ENCODE measurements at places on chromosomes 12 and 14.

- DNase-seq, result no peak
Observed at GRCh38 chr12:93776581-93777018, 99.4 kb downstream of the CRADD start.

GRCh38 chr14:26163761-26164160, 434.1 kb downstream of the NOVA1 start:
- DNase-seq, result peak; percentile 49

DNA sequence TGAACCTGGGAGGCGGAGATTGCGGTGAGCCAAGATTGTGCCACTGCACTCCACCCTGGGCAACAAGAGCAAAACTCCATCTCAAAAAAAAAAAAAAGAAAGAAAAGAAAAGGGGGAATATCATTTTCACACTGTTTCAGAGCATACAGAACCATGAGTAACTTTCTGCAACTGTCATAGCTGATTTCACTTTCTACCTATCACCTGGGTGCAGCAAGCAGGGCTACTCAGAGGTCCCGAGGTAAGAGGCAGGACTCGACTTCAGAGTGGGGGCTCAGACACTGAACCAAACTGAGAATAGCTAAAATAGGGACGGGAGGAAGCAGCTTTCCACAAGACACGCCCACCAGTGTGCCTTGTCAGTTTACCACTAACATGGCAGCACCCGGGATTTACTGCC, 29.8 kb downstream of the OR10P1 start:
- no peak for DNase-seq

- DNase-seq, result peak; percentile 36
Observed at GRCh38 chr14:67240168-67240932, 885 bp upstream of the PALS1 start.

- no peak for DNase-seq
Observed at GRCh38 chr12:111174961-111175345, 193.9 kb downstream of the PHETA1 start.

GRCh38 chr14:30921305-30921704, 46.9 kb downstream of the COCH start:
- no peak for DNase-seq

- DNase-seq, result no peak
Observed at GRCh38 chr14:44109036-44109435, 398.0 kb downstream of the FSCB start.

GRCh38 chr12:44441155-44441554, 435.0 kb downstream of the NELL2 start:
- no peak for DNase-seq

- no peak for DNase-seq
Observed at GRCh38 chr12:51821440-51822260, 26.9 kb downstream of the FIGNL2 start.

- DNase-seq, result no peak
Observed at GRCh38 chr12:91380631-91381030, 198.0 kb upstream of the DCN start.

- no peak for DNase-seq
Observed at GRCh38 chr14:90985601-90986242, 74.7 kb downstream of the RPS6KA5 start.

DNA sequence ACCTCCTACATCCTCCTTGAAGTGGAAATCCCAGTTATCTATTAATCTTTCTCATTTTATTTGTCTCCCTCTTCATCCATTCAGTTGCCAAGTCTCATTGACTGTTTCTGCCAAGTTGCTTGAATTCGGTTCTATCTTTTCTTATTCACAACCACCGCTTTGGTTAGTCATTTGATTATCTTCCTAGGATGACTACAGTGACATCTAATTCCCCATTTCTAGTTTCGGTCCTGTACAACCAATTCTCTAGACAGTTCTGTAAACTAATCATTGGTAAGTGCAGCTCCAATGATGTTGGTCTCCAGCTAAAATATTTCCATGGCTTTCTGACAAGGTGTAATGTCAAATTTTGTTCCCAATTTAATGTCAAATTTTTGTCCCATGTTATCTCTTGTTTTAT, 220.1 kb downstream of the ADAMTS20 start:
- no peak for DNase-seq

DNA sequence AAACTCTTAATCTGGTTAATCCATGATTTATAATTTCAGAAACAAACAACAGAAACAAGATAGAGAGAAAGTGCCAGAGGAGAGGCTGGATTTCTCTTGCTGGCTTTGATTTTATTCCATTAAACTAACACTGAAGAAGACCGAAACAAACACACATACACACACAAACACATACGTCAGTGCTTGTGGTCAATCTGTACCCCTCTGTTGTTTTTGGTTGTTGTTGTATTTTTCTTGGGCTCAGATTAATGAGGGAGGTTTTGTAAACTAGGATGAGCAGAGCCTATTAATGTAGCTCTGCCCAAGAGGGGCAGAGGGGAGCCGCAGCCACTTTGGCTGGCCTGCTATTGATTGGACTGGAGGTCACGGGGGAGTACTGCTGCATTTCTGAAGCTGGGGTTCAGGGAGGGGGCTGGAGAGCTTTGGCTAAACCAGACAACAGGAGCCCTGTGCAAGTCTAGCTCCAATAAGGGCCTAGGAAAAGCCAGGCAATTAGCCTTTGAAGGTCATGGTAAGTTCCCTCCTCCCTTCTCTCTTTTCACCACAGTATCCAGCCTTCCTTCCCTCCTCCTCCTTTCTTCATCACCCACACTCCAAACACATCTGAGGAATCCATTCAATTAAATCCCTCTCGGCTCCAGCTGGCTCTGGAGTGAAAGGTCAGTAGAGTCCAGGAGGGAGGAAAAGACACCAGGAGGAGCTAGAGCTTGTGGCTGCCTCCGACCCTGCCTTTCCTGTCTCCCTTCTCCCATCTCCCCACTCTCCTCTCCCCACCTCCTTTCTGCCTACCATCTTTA, 344.1 kb upstream of the LMO3 start:
- DNase-seq, result no peak

GRCh38 chr12:53972152-53972702, 699 bp upstream of the HOXC11 start:
- DNase-seq, result no peak

DNA sequence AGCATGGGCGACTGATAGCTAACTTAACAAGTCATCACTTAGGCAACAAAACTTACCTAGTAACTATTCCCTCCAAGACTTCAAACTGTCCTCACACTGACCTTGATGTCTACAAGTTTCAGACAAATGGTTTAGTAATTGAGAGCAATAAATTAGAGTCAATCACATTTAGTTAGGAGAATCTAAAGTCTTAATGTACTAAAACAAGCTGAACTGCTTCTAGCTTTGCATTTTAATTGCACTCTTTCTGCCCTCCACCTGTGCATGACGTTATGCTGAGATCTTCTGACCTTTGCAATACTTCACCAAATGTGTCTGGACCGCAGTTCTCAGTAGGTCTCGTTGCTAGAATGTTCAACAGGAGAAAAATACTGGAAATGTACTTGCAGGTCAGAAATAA, 158.0 kb downstream of the PIK3C2G start:
- no peak for DNase-seq

DNA sequence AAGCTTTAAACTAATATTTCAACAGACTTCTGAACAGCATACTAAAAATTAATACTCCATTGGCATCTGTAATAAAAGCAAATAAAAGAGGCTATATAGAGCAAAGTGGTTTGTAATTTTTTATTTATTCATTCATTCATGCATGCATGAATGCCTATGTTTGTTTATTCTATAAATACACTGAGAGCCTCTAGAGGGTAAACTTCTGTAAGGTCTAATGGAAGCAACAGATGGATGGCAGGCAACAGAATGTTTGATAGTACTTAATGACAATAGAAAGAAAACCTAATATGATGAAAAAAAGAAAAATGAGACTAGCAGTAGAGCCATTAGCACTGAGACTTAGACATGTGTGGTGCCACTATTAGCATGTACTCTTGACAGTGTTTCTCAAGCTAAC, 253.1 kb downstream of the CCDC91 start:
- peak; percentile 96 for DNase-seq

DNA sequence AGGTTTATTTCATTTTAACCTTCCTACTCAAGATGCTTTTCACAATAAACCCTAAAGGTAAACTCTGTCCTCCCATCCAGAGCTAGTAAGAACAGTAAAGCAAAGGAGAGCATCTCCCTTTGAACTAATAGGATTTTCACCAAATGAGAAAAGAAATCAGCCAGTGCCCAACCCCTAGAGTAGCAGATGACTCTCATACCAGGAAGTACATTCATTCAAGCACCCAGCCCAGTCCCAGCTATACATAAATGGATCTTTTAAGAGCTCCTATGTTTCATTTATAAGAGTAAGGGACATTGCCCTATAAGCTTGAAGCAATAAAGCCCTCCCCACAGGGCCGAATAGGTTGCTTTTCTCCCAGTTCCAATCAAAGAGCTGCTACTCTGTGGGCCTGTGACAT, 7.6 kb downstream of the BAZ2A start:
- no peak for DNase-seq

DNA sequence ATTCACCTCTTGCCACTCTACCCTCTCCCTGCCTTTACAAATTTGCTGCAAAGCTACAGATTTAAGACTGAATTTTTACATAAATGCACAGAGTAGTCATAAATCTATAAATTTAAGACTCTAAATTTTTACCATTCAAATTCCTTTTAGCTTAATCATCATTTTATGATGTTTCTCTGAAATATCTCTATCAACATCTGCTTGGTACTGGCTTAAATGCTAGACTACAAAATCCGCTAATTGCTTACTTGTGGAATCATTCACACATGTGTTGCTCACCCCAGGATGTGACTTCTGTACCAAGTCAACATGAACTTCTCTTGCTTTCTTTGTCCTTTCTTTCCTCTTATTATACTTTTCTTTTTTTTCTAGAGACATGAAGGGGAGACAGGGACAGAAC, 109.2 kb downstream of the GALC start:
- DNase-seq, result no peak

DNA sequence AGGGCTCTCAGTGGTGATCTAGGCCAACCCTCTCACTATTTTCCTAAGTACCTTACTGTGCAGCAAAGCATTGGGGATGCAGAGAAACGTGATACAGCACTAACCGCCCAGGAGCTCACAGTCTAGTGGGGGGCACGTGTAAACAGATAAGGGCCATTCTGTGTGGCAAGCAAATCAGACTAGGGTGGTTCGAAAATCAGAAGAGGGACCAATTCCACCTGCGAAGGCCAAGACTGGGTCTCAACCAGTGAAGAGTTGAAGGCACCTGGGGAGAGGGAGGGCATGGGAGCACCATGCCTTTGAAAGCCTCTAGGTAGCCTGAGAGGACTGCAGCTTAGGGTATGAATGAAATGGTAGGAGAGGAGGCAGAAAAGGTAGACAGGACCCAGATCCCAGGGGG, 2.2 kb downstream of the PITPNM2 start:
- no peak for DNase-seq

GRCh38 chr12:5923043-5923605, 21.9 kb downstream of the ANO2 start:
- DNase-seq, result no peak

DNA sequence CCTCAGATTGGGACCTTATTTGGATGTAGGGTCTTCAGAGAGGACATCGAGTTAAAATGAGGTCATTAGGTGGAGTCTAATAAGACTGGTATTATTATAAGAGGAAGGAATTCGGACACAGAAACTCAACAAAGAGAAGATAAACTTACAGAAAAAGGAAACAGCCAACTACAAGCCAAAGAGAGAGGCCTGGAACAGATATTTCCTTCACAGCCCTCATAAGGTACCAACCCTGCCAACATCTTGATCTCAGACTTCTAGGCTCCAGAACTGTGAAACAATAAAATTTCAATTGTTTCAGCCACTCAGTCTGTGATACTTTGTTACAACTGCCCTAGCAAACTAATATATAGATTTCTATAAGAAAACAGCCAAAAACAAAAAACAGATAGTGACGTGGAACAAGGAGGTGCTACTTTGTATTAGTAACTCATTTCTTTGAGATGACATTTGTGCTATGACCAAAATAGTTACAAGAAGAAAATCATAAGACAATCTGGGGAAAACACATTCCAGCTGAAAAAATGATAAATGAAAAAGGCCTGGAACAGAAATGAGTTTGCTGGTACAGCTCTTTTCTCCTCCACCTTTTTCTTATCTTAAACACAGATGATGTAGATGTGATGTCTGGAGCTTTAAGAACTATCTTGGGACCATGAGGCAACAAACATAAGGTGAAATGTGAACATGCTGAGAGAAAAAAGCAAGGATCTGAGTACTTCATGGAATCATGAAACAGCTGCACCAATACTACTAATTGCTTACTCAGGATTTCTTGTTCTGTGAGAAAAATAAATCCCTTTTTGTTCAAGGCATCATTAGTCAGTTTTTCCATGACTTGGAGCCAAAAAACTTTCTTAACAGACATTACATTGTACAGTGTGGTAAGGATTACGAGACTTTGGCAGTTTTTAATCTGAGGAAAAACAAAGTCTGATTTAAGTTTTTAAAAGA, 243.2 kb downstream of the ANO6 start:
- DNase-seq, result no peak

DNA sequence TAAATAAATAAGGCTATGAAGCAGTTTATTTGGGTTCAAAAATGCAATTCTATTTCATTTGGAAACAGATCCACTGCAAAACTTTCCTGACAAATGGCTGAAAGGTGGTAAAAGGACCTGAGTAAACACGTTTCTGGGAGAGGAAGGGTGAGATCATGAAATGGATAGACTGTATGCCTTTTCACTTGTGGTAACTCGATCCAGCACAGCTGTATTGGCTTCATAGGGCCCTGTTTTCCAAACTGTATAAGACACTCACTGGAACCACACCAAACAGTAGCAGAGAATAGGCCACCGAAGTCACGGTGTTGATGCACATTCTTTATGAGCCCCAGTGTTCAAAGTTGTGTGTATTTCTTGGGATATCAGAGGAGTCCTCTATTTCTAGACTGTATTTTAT, 325.2 kb upstream of the DIO2 start:
- no peak for DNase-seq

GRCh38 chr12:21296348-21296747, 38.4 kb downstream of the SLCO1A2 start:
- no peak for DNase-seq

DNA sequence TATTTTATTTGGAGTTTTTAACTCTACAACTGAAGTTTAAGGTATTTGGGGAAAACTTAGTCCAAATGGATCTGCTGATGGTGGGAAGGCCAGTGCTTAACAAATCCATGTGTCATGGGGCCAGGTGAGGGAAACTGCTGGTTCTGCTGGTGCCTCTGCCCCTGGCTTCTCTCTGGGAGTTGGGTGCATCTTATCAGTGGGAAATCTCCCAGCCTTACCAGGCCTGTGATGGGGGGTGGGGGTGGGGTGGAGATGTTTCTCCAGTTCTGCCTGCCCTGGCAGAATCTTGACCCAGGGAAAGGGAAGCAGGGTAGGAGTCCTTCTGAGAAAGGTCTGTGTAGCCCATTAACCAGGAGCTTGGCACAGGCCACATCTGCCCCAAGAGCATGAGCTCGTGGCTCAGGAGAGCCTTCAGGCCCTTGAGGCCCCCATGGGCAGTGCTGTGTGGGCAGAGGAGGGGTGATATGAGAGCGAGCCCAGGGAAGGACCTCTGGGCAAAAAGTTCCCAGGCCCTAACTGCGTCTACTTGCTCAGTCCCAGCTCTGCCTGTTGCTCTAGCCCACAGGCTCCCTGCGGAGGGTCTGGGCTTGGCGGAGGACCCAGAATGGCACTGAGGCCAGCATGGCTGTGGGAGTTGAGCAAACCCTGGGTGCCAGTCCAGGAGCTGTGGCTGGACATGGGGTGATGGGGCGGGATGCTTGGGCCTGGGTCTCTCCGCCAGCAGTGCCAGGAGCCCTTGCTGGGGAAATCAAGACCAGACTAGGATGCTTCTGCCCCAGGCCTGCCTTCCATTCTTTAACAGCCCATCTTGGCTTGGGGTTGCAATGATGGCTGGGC, 18.2 kb downstream of the VASH1 start:
- no peak for DNase-seq

Data from NCI-H1694 treated with DMSO at 0.1 percent for 48 hours (cell line).